ENCODE measurements at places on chromosomes 6 and 20.

DNA sequence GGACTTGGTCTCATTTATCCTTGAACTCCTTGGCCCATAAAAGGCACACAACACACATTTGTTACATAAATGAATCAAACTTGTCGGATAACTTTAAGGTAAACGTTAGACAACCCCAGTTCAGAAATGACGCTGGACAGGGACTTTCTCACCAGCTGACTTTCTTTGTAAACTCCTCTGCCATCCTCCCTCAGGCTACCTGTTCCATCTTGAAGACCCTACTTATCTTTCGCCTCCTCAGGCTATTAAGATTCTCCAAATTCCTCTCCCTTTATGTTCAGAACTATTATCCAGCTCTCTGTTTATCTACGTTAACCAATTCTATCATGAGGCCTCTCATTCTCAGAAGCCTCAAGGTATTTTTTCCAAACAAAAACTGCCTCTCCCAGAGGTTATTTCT, 47.7 kb upstream of the KIF16B start:
- DNase-seq = no peak

- DNase-seq = no peak
Observed at GRCh38 chr20:10300582-10301446, 82.2 kb downstream of the SNAP25 start.

GRCh38 chr6:72403413-72403812, 218.5 kb upstream of the KCNQ5 start:
- no peak for DNase-seq

GRCh38 chr20:51660672-51661608, 107.2 kb downstream of the ATP9A start:
- no peak for DNase-seq

DNA sequence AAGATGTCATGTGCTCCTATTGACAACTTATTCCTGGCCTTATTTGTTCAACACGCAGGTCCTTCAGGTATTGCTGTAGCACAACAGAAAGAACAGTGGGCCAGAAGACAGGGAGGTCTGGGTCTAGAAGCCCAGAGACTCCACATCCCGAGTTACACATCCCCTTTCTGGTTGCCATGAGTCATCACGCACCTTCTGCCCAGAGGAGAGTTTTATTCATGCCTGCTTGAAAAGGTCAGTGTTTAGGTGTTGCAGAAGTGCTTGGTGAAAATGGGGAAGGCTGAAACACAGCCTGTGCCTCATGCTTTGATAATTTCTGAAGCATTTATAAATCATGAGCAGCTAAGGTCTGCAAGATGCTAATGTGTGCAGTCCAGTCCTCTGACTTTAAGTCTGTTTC, 256.4 kb downstream of the GMPR start:
- DNase-seq = no peak

Measured in CD4-positive, alpha-beta T cell treated with Interleukin-4 for 4 hours (primary cell).